Ovary (tissue), 10 donors: ENCODE measurements at places on chromosomes 3 and 15. TPM values are rescaled to one million over a fixed set of nuclear protein-coding genes. Genes with fewer than 3 reads are reported as not detected.

DNA sequence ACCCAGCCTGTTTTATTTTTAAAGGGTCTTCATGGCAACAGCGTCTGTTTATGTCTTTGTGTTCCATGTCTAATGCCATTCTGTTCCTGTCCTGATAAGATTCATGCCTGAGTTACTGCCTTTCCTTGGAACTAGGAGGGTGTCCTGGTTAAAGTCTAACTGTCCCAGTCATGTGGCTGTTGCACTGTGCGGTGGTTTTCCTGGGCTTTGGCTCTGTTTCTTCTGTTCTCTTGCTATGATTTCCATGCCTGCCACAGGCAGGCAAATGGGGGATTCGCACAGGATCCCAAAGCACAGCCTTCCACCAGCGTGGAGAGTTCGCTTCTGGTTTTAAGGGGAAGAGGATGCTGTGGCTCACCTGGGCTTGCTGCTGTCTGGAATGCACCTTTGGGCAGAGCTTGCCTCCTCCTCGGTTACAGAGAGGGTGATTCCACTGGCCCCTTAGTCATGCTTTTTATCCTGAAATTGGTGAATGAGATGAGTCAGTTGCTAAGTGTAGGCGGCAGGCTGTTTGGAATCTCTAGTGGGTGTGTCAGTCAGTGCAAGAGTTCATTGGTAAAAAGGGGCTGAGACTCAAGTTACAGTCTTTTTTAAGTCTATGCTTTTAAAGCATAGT lies 86.8 kb downstream of the CCK start:
- peak; percentile 33 for DNase-seq

DNA sequence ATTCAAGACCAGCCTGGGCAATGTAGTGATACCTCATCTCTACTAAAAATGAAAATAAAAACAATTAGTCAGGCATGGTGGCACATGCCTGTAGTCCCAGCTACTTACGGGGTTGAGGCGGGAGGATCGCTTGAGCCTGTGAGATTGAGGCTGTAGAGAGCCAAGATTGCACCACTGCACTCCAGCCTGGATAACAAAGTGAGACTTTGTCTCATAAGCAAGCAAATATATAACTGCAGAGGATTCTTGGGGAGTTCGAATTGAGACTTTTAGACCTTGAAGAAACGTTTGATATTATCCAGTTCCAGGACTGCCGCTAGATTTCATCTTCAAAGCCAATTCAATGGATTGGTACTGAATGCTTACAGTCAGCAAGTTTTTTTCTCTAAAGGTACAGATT lies 11.9 kb upstream of the RARB start:
- DNase-seq, result no peak

The CLDN11 gene
- total RNA-seq, result 247 TPM

The TJP1 gene
- total RNA-seq, result 150 TPM

- no peak for DNase-seq
These were observed 37.0 kb downstream of the ZNF710 start for GRCh38 chr15:90037961-90038631.

GRCh38 chr3:193096076-193096475 lies 144.9 kb upstream of the PLAAT1 start:
- no peak for DNase-seq

DNA sequence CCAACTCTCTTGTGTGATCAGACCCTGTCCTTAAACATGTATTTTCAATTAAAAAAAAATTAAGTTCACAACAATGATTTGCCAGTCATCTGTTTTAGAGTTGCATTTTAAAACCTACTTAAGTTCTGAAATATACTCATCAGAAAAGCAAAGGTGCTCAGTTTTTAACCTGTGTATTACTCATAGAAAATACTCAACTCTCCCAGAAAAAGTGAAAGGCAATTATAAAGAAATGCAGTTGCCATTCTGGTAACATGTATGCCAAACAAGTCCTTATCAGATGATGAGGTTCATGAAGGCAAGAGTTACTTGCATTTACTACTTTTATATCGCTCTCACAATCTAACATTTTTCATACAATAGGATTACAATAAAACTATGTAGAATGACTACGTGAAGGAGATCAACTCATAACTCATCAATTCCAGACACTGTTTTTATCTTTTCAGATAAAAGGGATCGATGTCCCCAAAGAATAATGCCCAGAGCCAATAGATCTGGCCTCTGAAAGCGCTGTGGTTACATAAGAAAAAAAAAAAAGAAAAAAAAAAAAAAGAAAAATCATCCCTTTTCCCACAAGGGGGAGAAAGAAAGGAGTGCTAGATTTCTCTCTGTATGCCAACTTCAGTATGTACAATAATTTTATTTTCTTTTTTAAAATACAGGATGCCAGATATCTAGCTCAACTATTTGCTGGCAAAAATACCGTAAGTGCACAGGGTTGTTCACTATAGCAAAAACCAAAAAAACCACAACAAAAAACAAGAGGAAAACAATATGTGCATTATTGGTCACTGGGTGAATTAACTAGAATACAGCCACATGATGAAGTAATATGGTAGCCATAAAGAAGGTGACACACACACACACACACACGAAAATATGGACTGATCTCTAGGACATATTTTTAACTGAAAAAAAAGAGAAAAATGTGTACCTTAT lies 137.4 kb downstream of the NR1I2 start:
- no peak for DNase-seq

The RARRES1 gene
- 49.1 TPM for total RNA-seq

The ZIC4 gene
- not detected for total RNA-seq

DNA sequence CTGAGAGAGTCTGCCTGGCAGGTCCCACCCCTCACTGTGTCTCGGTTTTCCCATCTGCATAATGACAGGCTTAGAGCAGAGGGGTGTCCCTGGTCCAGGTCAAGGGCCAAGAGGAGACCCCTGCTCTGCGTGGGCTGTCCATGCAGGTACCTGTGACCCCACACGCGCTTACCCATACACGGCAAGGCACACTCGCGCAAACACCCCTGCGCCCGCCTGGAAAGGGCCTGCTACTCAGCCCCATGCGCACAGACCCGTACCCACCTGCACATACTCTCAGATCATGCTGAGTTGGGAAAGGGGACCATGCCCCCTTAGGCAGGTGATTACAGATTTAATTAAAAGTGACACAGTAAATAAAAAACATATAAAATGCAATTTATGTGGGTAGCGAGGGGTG lies 23.4 kb upstream of the TMEM115 start:
- DNase-seq, result no peak

The SAMMSON gene
- total RNA-seq, result 0.20 TPM

GRCh38 chr3:79870313-79870620 lies 102.5 kb upstream of the ROBO1 start:
- no peak for DNase-seq

GRCh38 chr15:43187544-43188155 lies 2.4 kb downstream of the CCNDBP1 start:
- no peak for DNase-seq

DNA sequence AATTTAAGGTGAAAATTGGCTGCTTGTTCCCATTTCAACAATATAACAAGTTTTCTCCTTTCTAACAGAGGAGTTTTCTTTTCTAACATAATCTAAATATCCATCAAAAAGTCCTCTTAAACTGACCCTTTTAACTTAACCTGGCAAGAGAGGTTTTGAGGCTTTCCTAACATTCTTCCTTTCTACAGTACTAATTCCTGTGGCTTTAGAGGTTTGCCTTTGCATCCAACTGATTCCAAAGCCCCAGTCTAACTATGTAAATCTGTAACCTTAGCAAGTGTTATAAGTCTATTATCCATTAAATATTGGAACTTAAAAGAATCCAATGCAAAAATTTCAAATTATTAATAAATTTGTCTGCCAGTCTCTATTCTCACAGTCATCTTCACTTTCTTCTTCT lies 134.1 kb downstream of the ISL2 start:
- no peak for DNase-seq

GRCh38 chr3:188113756-188114155 lies 40.2 kb upstream of the LPP start:
- no peak for DNase-seq

- no peak for DNase-seq
These were observed 631.8 kb upstream of the GRM7 start for GRCh38 chr3:6228958-6229683.

GRCh38 chr3:53422954-53423698 lies 71.3 kb upstream of the CACNA1D start:
- no peak for DNase-seq

DNA sequence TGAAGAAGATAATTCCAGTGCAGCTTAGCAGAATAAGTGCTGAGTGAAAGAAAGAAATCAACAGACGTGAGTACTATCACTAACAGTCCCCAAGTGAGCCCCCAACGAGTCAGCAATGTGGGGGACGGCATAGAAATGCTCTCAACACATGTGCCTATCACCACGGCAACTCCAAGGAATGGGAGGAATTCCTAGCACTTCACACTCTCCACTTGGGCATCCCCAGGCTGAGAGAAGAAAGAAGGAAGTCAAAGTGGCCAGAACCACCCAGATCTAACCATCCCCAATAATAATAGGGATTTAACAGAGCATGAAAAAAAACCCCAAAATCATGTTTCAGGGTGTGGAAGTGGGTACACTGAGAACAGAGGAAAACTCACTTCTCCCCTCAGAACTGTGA lies 29.3 kb upstream of the CPNE4 start:
- DNase-seq, result no peak

The ATP13A4 gene
- 0.43 TPM for total RNA-seq

DNA sequence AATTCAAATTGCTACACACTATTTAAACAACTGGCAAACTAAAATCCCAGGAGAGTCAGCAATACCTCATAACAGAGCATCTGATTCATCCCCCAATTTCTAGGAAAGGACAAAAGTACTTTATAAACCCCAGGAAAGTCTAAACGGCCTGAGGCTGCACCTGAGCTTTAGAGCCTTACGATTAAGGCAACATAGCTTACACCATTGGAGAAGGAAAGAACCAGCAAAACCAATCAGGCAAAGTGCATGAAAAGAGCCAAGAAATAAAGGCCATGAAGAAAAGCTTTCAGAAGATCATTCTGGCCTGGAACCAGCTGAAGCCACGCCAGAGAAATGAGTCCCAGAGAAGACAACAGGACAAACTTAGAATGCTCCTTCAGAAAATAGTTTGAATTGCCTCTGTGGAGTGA lies 48.1 kb downstream of the PTPN9 start:
- peak; percentile 68 for DNase-seq

The MKRN3 gene
- 0.62 TPM for total RNA-seq

GRCh38 chr15:35293353-35294130 lies 208.4 kb upstream of the NANOGP8 start:
- DNase-seq, result no peak

DNA sequence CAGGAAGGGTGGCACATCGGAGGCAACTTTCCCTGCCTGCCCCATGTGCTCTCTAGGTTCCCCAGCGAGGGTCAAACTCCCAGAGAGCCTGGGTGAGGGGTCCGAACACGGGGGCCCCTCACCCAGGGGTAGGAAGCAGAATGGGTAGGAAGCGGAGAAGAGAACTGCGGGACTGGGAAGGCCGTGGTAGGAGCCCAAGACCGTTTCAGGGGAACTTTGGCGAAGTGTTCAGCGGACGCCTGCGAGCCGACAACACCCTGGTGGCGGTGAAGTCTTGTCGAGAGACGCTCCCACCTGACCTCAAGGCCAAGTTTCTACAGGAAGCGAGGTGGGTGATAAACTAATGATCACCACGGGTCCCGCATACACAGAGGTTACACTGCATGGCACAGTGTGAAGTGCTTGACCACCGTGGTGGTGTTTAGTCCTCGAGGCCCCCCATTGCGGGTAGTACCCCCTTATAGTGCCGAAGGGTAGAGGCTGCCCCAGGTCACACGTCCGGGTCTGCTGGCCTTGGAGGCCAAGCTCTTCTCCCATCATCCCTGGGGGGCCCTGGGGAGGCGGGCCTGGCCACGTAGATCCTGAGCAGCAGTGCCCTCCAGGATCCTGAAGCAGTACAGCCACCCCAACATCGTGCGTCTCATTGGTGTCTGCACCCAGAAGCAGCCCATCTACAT lies 8.3 kb downstream of the FES start:
- no peak for DNase-seq

DNA sequence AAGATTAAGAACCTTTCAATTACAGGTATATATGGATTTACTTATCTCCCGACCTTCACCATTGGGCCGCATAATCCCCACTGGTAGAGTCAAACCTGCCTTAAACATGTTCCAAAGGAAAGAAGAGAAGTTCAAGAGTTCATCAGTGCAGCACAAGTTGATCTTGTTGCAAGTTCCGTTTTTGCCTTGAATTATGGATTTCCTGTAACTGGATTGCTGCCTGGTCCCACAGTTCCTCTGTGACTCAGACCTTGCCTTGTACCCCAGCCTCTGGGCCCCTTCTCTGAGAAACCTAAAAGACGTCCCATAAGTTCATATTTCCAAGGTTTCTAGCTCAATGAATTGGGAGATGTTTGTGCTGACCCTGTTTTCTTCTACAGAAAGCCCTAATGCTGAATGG lies 112.5 kb upstream of the THBS1 start:
- no peak for DNase-seq

The CMSS1 gene
- 14.5 TPM for total RNA-seq

The TICRR gene
- total RNA-seq, result 0.31 TPM

DNA sequence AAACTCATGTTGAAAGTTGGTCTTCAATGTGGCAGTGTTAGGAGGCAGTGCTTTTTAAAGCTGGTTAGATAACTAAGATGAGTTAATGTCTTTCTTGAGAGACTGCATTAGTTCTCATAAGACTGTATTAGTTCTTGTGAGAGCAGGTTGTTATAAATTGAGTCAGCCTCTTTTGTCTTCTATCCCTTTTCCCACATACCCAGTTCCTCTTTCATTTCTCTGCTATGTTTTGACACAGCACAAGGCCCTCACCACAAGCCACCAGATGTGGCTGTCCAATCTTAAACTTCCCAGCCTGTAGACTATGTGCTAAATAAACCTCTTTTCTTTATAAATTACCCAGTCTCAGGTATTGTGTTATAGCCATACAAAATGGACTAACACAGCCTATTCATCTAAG lies 94.6 kb upstream of the SNTN start:
- no peak for DNase-seq

DNA sequence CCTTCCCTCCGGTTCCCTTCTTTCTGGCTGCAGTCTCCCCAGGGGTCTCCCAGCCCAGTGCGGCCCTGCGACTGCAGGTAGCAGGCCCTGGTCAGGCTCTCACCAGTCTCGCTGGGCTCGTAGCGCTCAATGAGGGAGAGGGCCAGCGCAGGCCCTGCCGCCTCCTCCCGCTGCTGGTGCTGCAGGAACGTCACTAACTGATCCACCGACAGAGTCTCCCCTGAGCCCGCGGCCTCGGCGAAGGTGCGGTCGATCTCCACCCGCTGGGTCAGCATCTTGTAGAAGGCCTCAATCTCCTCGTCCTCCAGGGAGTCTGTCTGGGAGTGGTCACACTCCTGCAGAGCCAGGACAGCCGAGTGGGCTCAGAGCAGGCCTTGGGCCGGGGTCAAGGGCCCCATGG lies 18.3 kb downstream of the PLCD1 start:
- DNase-seq, result peak; percentile 32

The INAFM2 gene
- total RNA-seq, result 17.2 TPM

GRCh38 chr3:129927072-129927471 lies 33.6 kb upstream of the TMCC1 start:
- DNase-seq, result no peak
